Inflammatory macrophage treated with lipopolysaccharide for 4 hours (primary cell): ENCODE measurements at places on chromosomes 2 and 18.

DNA sequence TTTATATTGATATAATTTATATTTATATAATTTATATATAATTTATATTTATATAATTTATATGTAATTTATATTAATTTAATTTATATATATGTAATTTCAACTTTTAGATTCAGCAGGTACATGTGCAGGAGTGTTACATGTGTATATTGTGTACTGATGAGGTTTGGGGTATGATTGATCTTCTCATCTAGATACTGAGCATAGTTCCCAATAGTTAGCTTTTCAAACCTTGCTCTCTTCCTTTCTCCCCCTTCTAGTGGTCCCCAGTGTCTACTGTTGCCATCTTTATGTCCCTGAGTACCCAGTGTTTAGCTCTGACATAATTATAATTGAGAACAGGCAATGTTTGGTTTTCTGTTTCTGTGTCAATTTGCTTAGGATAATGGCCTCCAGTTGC, 1335.3 kb upstream of the CDH2 start:
- no peak for DNase-seq

GRCh38 chr2:128868686-128869551, 550.3 kb upstream of the HS6ST1 start:
- DNase-seq: no peak

- DNase-seq: no peak
Measured at GRCh38 chr2:217186668-217187159, 326.9 kb upstream of the TNP1 start.

DNA sequence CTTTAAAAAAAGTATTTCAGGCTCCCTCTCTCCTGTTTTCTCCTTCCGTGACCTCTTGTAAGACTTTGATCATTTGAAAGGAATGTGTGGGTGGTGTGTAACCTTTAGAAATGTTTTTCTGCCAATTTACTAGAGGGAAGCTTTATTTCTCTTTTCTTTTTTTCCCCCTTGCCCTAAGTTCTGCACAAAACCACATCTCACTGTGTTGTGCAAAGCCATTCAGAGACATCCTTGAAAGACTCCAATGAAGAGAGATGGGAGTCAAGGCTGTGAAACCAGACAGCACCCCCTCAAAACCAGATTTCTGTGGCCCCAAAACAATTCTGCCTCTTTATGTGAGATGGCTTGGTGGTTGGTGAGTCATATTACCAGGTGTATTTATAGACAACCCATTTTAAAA, 184.6 kb upstream of the ERBB4 start:
- no peak for DNase-seq

- DNase-seq: no peak
Measured at GRCh38 chr2:230435431-230435830, 19.4 kb downstream of the SP100 start.

DNA sequence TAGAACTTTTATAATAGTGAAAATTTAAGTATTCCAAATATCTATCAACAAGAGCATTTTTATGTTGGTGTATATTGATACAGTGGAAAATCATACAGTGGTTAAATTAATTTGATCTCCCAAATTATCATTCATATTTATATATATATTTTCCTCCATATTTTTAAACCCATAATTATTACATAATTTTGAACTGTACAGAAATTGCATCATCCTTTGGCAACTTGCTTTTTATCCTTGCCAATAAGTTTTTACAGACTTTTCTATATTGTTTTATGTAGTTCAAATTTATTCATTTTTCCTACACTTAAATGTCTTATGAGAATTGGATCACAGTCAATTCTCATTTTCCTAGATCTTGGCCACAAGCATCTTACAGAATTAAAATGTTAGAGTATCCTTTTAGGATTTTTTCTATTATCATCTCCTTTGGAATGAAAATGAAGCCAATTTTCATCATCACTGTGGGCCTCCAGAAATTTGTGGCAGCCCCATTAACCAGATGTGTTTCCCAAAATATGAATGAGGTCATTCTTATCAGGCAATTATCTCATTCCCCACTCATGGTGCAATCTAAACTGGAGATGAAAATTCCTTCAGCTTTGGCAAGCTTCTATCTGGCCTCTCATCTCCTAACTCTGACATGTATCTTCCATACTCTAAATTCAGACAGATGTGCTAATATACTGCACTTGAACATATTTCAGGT, 94.2 kb upstream of the DLGAP1 start:
- DNase-seq: no peak

GRCh38 chr2:145835665-145836064, 1315.7 kb upstream of the ZEB2 start:
- no peak for DNase-seq

- DNase-seq: no peak
Measured at GRCh38 chr2:57111531-57111930, 927.7 kb downstream of the CCDC85A start.

- DNase-seq: no peak
Measured at GRCh38 chr2:31258351-31258750, 24.4 kb downstream of the EHD3 start.

DNA sequence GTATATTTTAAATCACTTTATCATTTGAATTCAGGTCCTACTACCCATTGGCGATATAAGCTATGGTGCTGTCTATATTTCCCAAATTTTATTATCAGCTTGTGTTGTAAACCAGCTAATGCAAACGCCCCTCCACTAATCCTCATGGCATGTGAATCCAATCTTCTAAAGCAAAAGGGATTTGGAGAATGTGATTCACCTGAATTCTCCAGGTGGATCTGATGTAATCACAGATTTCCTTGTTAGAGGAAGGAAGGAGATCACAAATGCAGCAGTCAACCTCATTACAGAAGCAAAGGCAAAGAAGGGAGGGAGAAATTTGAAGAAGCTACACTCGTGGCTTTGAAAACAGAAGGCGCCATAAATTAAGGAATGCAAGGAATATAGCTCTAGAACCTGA, 431.1 kb upstream of the CDH19 start:
- no peak for DNase-seq

- DNase-seq: no peak
Measured at GRCh38 chr2:63977904-63978303, 41.3 kb downstream of the VPS54 start.

DNA sequence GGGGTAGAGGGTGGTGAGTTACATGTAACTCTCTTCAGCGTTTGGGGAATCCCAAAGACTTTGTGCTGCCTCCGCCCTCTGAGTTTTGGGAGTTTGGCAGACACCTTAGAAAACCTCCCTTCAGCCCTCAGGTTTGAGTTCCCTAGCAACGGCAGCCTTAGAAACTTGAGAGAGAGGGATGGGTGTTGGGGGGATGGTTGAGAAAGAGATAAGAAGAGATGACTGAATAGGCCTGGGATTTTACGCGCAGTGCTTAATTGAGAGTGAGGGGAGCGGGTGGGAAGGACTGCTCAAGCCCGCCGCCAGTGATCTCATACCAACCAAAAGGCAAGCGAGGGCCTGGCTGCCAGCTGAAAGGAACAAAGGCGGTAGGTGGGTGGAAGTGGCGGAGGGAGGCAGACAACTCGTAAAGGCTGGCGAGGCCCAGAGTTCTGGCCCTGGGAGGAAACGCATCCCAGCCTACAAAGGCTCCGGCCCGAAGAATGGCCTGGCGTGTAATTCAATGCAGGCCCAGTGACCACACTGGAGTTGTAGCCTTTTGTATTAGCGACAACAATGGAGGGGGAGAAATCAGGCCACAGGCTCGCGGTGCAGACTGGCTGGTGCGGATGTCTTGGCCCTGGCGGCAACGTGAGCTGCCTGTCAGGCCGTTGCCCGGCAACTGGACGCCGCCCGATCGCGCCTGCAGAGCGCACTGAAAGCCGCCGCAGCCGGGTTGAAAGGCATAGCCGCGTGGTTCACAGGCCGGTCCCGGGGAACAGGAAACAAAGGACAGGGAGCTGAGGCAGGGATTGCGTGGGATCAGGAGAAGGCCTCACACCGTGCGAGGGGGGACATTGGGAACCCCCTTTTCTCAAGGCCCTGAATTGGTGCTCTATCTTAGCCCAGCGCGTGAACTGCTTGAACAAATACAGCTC, 39.9 kb upstream of the DARS1 start:
- DNase-seq: no peak

DNA sequence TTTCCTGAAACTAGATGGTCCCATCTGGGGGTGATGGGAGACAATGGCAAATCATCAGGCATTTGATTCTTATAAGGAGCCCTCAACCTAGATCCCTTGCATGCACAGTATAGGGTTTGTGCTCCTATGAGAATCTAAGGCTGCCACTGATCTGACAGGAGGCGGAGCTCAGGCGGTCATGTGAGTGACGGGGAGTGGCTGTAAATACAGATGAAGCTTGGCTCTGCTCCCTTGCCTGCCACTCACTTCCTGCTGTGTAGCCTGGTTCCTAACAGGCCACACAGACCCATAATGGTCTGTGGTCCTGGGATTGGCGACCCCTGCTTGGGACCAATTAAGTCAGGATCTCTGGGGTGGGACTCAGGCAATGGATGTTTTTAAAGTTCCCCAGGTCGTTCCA, 293.4 kb downstream of the ZNF521 start:
- DNase-seq: no peak
